RPMI7951 (cell line): ENCODE measurements at places on chromosomes 5 and 9.

DNA sequence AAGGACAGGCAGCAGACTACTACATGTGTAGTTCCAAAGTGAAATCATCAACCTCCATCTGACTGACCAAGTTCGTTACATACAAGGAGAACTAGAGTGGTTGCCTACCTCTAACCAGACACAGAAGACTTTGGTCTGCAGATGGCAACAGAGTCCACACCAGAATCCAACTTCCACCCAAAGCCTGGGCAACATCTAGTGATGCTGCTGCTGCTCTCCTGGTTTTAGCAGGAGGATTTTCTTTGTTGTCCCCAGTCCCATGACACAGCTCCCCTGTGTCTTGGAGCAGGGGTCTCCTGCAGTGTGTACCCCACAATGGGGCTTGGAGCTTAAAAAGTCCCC, 46.4 kb upstream of the APC start:
- DNase-seq, result no peak

DNA sequence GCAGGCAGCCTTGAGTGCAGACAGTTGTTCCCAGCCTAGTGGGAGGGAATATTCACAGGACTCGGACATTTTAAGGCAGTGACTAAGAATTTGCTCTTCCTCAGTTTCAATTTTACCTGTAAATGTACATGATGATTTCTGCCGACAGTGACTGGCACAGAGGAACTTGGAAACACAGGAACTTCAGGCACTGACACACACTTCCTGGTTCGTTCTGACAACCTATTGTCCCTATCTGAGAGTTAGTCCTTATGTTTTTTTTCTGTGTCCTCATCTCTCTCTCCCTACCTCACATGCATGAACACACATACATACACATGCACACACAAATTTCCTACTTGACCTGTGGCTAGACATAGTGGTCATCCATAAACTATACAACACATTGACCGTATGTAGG, 89.4 kb upstream of the CD180 start:
- no peak for DNase-seq

GRCh38 chr5:97229196-97229595, 46.1 kb upstream of the RIOK2 start:
- no peak for DNase-seq

DNA sequence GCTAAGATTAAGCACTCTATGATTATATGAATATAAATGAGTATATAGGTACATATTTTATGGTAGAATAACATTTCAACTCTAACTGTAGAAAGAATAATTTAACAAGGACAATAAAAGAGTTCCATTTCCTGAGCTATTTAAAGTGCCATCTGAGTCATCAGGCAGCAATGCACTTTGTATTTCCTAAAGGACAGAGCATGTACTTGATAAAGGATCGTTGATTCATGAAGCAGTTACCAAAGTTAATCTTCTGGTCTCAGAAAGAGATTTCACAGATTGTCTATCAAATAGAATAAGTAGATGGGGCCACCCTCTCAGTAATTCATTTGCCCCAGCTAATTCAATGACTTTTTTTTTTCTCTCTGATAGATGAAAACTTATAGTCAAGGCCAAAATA, 747.8 kb downstream of the CDH18 start:
- DNase-seq, result peak; percentile 67

DNA sequence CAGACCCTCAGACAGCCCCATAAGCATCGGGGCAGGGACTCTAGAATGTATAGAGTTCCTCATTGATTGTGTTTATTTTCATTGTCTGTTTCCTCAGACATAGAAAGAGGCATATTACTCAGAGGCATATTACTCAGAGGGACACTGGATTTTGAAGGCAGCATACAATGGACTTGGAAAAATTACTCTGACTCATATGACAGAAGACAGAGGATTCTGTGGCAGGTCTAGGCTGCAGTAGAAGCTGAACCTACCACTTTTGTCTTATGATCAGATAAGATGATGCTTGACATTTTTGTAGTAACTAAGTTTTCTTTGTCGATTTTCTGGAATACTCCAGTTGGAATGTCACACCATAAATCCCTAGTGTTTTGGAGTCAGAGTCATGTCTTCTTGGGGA, 105.2 kb downstream of the ST8SIA4 start:
- DNase-seq, result peak; percentile 11

DNA sequence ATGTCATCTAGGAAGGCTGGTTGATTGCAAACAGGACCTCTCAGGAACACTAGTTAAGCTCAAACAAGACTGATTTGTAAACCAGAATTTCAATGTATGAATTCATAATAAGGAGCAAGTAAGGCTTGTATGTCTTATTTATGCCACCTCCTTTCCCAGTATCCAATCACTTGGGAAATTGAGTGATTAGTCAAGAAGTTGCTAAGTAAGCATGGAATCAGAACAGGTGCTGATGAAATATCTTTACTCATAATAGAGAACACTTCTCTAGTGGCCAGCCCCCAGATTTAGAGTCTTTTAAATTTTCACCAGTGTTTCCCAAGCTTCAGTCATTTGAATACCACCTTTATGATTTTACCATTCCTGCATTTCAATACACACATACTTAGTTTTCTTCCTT, 5.3 kb upstream of the DDX4 start:
- DNase-seq, result no peak

GRCh38 chr5:155154973-155155372, 141.4 kb downstream of the KIF4B start:
- no peak for DNase-seq

GRCh38 chr5:39501397-39501796, 76.6 kb upstream of the DAB2 start:
- DNase-seq, result peak; percentile 66

DNA sequence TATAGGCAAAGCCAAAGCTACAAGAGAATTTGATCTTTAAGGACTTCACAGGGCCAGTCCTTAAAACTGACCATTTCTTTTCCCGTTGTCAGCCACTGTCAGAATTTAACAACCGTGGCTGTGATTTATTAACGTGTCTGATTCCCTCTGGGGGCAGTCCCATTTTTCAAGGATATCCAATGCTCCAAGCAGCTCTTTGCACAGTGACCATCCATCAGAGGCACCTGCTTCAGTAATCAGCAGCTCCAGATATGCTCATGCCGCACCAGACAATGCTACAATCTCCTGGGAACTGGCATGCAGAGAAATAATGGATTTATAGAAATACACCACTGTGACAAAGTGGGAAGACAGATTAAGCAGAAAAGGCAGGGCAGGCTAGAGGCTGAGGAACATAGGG, 163.3 kb upstream of the PPP1R2B start:
- no peak for DNase-seq

DNA sequence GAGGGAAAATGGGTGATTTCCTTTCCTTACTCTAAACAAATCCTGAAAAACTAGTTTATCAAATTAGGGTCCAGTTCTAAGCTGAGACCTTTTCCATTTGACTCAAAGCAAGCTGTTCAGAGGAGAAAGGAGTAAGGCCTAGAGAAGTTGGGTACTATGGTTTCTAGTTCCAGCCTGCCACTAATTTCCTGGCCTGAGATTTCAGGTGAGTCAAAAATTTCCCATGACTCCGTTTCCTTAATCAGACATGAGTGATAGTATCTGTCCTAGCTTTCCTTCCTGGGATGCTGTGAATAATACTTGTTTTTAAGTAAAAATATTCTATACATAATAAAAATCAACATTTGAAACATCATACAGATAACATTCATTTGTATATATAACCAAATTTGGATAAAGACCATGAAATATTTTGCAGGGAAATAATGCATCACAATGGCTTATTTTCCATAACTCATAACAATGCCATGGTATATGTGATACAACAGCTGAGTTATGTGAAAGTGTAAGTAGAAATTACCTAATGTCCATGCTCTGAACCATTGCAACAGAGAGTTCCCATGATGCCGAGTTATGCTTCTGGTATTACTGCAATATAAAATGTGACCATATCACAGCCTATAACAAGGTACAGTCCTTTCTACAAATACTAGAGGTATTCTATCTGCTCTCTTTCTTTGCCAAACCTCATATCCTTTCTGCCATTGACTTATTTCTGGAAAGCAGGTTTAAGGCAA, 142.7 kb downstream of the MLLT3 start:
- no peak for DNase-seq

DNA sequence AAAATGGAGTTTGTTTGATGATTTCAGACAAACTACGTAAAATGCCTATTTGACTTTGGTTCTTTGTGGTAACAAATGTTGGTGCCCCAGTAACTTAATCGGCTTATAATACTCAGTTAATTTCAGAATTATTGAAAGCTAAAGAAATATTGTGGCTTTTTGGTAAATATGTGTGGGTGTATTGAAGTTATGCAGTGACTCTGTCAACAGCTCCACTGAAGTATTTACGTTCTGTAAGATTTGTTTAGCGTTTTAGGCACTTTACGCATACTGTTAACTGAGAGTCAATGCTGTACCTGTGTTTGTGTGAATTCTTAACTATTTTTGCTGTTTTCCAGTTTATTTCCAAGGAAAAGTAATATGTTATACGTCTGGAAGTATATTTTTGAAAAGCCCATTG, 2.2 kb downstream of the RAD23B start:
- DNase-seq, result no peak

DNA sequence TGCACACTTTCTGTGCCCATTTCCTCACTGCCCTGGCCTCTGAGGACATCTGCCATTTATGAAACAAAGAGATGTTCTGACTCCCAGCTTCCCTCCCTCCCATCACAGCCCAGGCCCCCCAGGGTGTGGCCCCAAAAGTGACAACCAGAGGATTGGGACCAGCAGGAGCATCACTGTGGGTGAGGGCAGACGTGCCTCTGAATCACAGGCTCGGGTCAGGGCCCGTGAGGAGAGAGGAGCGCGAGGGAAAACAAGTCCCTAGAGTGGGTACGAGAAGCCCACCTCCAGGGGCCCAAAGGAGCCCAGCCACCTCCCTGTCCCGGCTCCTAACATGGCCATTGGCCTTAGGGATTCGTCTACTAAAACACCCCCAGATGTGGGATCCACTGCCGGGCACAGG, 138.0 kb upstream of the FSTL4 start:
- DNase-seq, result no peak

GRCh38 chr9:100534401-100534800, 43.5 kb upstream of the CAVIN4 start:
- DNase-seq, result no peak

DNA sequence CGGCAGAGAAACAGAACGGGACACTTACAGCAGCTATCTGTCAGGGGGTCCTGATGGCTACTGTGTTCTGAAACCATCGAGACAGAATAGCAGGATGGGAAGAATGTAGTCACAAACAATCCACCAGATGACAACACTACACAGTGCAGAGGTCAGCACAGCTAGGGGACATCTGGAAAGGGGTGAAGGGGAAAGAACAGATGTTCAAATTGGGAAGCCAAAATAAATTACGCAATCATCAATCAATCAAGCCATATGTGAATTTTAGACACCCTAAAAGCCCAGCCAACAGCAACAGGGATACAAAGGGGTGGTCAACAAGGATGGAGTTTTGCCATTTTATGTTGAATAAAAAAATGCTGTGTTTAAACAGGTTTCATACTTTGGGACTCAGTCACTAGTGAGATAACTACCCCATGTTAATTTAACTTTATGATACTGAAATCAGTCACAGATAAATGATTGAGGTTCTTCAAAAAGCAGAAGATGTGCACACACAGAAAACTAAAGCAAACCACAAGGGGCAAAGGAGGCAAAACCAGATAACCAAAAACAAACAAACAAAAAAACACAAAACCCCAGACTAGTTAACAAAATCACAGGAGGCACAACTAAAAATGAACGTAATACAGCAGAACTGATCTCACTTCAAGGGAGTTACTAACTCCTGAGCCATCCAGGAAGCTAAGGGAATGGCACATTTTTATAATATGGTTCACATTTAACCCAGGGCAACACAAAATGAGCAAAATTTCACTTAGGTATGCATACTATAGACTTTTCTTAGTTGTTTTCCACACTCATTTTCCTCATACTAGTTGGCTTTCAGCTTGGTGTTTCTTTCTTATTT, 65.9 kb downstream of the HABP4 start:
- DNase-seq, result no peak

- no peak for DNase-seq
These were observed 5.5 kb upstream of the CAMLG start for GRCh38 chr5:134732819-134733218.

GRCh38 chr5:33321026-33321425, 119.7 kb upstream of the TARS1 start:
- peak; percentile 88 for DNase-seq

DNA sequence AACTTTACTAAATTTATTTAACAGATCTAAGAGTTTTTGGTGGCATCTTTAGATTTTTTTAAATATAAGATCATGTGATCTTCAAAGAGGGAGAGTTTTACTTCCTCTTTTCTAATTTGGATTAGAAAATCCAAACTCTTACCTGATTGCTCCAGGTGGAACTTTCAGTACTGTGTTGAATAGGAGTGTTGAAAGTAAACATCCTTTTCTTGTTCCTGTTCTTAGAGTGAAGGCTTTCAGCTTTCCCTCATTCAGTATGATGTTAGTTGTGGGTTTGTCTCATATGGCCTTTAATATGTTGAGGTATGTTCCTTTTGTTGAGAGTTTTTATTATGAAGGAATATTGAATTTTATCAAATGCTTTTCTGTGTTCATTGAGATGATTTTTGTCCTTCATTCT, 650.0 kb upstream of the SGCD start:
- no peak for DNase-seq

DNA sequence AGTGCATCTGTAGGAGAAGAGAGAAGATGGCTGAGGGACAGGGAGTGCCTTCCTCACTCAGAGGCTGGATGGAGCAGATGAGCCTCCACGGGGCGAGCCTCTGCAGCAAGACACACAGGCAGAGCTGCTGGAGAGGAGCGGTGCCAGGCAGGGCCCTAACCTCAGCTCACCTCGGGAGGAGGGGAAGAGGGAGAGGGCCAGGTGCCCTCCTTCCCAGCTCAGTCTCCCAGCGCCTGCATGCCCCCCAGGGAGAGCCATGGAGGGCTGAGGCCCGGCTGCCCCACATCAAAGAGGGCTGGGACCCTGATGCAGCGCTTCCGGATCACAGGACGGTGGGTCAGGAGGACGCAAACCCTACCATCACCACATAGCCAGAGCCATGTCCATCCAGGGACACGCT, 13.6 kb upstream of the SPATA31E1 start:
- no peak for DNase-seq

DNA sequence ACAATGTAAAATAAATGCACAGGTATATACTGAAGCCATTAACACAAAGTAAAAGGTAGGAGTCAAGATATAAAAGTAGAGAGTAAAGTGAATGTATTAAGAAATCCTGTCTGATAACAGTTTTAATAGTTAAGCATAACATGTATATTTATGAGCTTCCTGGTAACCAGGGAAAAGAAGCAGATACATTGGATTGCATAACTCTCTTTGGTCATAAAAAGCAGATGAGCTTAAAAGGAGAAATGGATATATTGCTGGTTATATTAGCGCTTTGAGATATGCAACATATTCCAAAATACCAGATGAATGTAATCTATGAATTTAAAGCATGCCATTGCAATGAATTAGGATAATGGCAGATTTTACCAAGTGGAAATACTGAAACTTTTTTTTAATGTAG, 6.2 kb upstream of the TNFSF8 start:
- DNase-seq, result no peak
